Pulmonary artery endothelial cell (primary cell): ENCODE measurements at places on chromosomes 1 and 21. TPM values are rescaled to one million over a fixed set of nuclear protein-coding genes. Genes with fewer than 3 reads are reported as not detected.

KLF17 gene
- not detected in 2 replicates for total RNA-seq

PADI1 gene
- total RNA-seq, result not detected in 2 replicates

NOS1AP gene
- total RNA-seq, result 0.53 and 1.6 TPM in 2 replicates

C1orf167 gene
- not detected in 2 replicates for total RNA-seq

OR6N2 gene
- total RNA-seq, result not detected in 2 replicates

LRRC53 gene
- not detected in 2 replicates for total RNA-seq
